ENCODE measurements at places on chromosomes 4 and X. TPM values are rescaled to one million over a fixed set of nuclear protein-coding genes. Genes with fewer than 3 reads are reported as not detected.
A peak's percentile ranks its signal among the peaks of the same experiment; 100 is the strongest.

GRCh38 chr4:86481440-86481839 lies 112.7 kb upstream of the PTPN13 start:
- H3K27me3 ChIP-seq = no peaks in the 10 kb centered on the region
- H3K4me3 ChIP-seq = no peak overlapping the region
- no peaks in the 10 kb centered on the region for H3K4me1 ChIP-seq
- H3K36me3 ChIP-seq = no peaks in the 10 kb centered on the region
- no peak overlapping the region for H3K27ac ChIP-seq

DNA sequence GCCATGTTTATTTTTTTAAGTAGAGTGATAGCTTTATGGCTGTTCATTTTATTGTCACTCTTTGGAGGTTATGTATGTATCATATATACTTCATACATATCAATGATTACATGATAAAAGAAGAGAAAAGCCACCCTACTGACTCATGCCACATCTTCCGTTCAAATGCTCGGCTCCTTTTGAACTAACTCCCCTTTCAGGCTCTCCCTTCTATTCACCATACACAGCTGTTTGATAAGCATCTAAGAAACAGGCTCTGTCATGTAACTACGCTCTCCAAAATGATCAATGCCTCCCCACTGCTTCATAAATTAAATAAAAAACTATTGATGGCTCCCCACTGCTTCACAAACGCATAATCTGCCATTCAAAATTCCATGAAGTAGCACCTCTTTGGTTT lies 89.4 kb downstream of the SEL1L3 start:
- no peak for DNase-seq
- H3K27me3 ChIP-seq = no peaks in the 10 kb centered on the region
- peaks cover 54% of the 10 kb centered on the region for H3K36me3 ChIP-seq
- peak overlapping the region; percentile 41 for H3K27ac ChIP-seq
- H3K4me3 ChIP-seq = no peak overlapping the region

GRCh38 chrX:150291014-150291413 lies 72.1 kb upstream of the MAMLD1 start:
- no peak overlapping the region for H3K4me3 ChIP-seq
- peak; percentile 13 for DNase-seq
- no peaks in the 10 kb centered on the region for H3K36me3 ChIP-seq
- H3K4me1 ChIP-seq = no peaks in the 10 kb centered on the region

GRCh38 chr4:7434766-7435150 lies at the start of gene PSAPL1:
Gene PSAPL1, minus strand, starts transcription at chr4:7434930. Its CDS starts 51 bp downstream, at chr4:7434879.
- H3K27ac ChIP-seq = no peak within 1 kb of the TSS
- no peak within 1 kb of the TSS for H3K4me3 ChIP-seq
- H3K27me3 ChIP-seq = peaks cover 23% of the 10 kb centered on the region
- peak; percentile 71 for DNase-seq

DNA sequence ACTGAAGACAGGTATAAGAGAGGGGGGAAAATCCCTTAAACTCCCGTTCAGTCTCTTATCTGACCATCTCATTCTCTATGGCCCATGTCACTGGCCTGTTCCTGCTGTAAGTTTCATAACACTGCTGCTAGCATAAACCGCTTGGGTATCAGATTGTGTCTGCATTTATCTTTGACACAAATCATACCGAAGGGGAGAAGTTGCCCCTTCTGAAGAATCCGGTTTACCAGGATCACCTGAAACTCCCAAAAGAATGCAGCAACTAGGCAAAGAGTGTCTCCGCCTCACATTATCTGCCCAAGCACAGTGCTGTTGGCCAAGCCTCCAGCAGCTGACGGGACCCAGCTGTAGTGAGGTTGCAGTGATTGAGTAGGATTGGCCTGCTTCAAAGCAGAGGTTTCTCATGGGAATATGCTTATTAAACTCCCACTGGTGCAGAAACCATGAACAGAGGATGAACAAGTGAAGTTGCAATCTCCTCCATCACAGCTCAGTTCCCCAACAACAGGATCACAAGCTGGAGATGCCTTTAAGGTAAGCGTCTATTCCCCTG lies 71.3 kb upstream of the PUDP start:
- DNase-seq = no peak
- H3K4me3 ChIP-seq = no peak overlapping the region
- H3K4me1 ChIP-seq = no peaks in the 10 kb centered on the region
- no peak overlapping the region for H3K27ac ChIP-seq
- no peaks in the 10 kb centered on the region for H3K36me3 ChIP-seq

DNA sequence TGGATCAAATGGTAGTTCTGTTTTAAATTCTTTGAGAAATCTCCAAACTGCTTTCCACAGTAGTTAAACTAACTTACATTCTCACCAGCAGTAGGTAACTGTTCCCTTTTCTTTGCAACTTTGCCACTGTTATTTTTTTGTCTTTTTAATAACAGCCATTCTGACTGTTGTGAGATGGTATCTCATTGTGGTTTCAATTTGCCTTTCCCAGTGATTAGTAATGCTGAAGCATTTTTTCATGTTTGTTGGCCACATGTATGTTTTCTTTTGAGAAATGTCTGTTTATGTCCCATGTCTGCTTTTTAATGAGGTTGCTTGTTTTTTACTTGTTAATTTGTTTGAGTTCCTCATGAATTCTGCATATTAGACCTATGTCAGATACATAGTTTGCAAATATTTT lies 198.8 kb downstream of the RAB28 start:
- H3K36me3 ChIP-seq = no peaks in the 10 kb centered on the region
- H3K4me3 ChIP-seq = no peak overlapping the region
- H3K27me3 ChIP-seq = no peaks in the 10 kb centered on the region
- no peaks in the 10 kb centered on the region for H3K4me1 ChIP-seq
- DNase-seq = no peak

DNA sequence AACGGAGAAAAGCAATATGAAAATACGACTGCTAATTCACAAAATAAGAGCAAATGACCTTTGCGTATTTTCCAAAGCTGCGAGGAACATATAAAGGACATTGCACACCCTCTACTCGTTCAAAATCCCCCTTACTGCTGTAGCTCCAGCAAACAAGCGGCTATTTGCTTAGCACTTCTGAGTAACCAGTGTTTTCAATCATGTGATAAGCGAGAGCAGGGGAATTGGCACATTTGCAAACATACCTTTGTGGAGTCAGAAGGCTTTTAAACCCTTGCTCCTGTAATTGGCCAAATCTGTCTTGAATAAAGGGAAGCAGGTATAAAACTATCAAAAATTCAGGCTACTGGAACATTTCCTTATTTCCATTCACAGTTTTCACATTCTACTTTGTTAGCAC lies 610.2 kb downstream of the UBE2NL start:
- no peak overlapping the region for H3K27ac ChIP-seq
- H3K27me3 ChIP-seq = no peaks in the 10 kb centered on the region
- H3K4me3 ChIP-seq = no peak overlapping the region
- no peak for DNase-seq
- no peaks in the 10 kb centered on the region for H3K4me1 ChIP-seq

DNA sequence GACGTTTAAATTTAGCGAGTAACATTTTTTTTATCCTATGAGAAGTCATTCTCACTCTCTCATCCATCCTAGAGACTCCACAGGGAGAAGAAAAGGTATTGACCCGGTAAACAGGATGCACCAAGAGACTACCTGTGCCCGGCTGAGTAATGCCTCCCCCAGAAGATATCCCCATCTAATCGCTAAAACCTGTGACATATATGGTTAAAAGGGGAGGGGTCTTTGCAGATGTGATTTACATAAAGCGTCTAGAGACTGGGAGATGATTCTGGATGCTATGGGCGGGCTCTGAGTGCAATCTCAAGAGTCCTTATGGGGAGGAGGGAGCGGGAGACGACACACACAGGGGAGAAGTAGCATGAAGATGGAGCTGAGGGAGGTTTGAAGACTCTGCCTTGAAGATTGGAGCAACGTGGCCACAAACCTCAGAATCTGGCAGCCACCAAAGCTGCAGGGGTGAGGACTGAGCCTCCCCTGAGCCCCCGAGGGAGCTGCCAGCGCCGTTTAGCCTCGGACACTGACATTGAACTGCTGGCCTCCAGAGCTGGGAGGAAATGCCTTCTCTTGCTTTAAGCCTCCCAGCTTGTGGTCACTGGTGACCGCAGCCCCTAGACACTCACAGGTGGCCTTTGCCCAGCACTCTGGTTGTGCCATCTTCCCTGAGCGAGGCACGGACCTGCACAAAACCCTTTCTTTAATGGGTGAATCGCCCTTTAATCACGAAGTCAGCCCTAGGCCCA lies 11.2 kb downstream of the ABLIM2 start:
- H3K27ac ChIP-seq = no peak overlapping the region
- H3K4me3 ChIP-seq = no peak overlapping the region
- H3K4me1 ChIP-seq = no peaks in the 10 kb centered on the region
- H3K36me3 ChIP-seq = no peaks in the 10 kb centered on the region
- peaks cover 27% of the 10 kb centered on the region for H3K27me3 ChIP-seq

NEXMIF gene
- not detected for total RNA-seq

- no peaks in the 10 kb centered on the region for H3K4me1 ChIP-seq
- H3K27ac ChIP-seq = no peak overlapping the region
- no peak overlapping the region for H3K4me3 ChIP-seq
- no peak for DNase-seq
- H3K27me3 ChIP-seq = no peaks in the 10 kb centered on the region
Observed at GRCh38 chrX:66602381-66602938, 36.4 kb downstream of the EDA2R start.

GRCh38 chr4:7863911-7864681 lies 75.6 kb downstream of the AFAP1 start:
- peaks cover 16% of the 10 kb centered on the region for H3K36me3 ChIP-seq
- DNase-seq = no peak
- peaks cover 6% of the 10 kb centered on the region for H3K4me1 ChIP-seq
- no peak overlapping the region for H3K4me3 ChIP-seq

DNA sequence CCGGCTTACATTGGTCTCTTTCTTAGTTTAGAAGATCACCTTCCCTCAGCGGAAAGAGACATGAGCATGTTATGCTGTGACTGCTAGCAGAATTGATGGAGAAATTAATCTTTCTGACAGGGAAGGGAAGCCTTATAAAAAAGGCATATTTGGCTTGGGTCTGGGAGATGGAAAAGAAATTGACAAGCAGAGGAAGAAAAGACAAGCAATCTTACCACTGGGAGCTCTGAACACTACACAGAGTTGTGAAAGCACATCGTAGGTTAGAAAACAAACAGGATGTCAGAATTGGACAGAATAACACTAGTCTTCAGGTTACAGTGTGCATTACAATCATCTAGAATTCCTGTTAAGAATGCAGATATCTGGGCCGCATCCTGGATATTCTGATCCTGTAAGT lies 1493.8 kb upstream of the IGFBP7 start:
- no peaks in the 10 kb centered on the region for H3K27me3 ChIP-seq
- H3K4me1 ChIP-seq = no peaks in the 10 kb centered on the region
- no peak overlapping the region for H3K27ac ChIP-seq
- H3K4me3 ChIP-seq = no peak overlapping the region

- no peaks in the 10 kb centered on the region for H3K4me1 ChIP-seq
- no peak for DNase-seq
- H3K27ac ChIP-seq = no peak overlapping the region
- H3K27me3 ChIP-seq = no peaks in the 10 kb centered on the region
- no peak overlapping the region for H3K4me3 ChIP-seq
Observed at GRCh38 chr4:152831416-152831815, 51.7 kb downstream of the ARFIP1 start.

- H3K27me3 ChIP-seq = no peaks in the 10 kb centered on the region
- no peaks in the 10 kb centered on the region for H3K36me3 ChIP-seq
- H3K4me3 ChIP-seq = no peak overlapping the region
- H3K4me1 ChIP-seq = peaks cover 26% of the 10 kb centered on the region
- peak overlapping the region; percentile 36 for H3K27ac ChIP-seq
- DNase-seq = peak; percentile 11
Observed at GRCh38 chr4:107279733-107280132, 243.6 kb upstream of the DKK2 start.

DRD5 gene
- total RNA-seq = not detected

GRCh38 chr4:94168321-94168720 lies 39.3 kb upstream of the SMARCAD1 start:
- H3K36me3 ChIP-seq = no peaks in the 10 kb centered on the region
- H3K27me3 ChIP-seq = no peaks in the 10 kb centered on the region
- H3K4me1 ChIP-seq = no peaks in the 10 kb centered on the region

JADE3 gene
- 17.0 TPM for total RNA-seq

DNA sequence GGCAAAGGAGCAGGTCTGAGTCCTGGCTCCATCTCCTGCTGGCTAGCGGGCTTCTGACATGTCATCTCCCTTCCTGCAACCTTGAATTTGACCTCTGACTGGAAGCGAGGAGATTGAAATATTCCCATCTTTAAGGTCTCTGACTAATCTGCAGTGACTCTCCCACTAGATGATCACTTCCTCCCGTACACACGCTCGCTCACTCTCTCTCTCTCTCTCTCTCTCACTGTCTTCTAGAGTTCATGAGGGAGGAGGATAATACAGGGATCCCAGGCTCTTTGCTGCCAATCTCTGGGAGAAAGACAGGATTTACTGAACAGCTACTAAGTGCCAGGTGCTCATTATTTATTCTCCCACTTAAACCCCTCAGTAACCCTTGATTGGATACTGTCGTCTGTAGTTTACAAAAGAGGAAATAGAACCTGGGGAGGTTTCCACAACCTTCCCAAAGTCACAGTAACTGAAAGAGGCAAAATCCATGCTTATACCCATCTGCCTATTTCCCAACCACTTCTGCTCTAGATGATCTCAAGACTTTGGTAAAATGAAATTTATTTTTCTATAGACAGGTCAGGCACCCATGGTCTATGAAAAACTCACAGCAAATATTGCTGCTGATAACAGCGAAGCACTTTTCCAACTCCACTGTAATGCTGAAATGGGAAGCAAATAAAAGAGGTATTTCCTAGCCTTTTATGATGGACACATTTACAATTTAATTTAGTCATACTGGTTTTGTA lies 193.5 kb upstream of the C1QTNF7 start:
- peaks cover 13% of the 10 kb centered on the region for H3K27me3 ChIP-seq
- no peak overlapping the region for H3K27ac ChIP-seq
- DNase-seq = no peak
- H3K4me3 ChIP-seq = no peak overlapping the region
- H3K4me1 ChIP-seq = no peaks in the 10 kb centered on the region

ANKRD37 gene
- 4.4 TPM for total RNA-seq

- no peak for DNase-seq
- H3K4me3 ChIP-seq = no peak overlapping the region
- no peaks in the 10 kb centered on the region for H3K36me3 ChIP-seq
- H3K27ac ChIP-seq = no peak overlapping the region
Observed at GRCh38 chr4:7391637-7392437, 42.9 kb downstream of the PSAPL1 start.

DNA sequence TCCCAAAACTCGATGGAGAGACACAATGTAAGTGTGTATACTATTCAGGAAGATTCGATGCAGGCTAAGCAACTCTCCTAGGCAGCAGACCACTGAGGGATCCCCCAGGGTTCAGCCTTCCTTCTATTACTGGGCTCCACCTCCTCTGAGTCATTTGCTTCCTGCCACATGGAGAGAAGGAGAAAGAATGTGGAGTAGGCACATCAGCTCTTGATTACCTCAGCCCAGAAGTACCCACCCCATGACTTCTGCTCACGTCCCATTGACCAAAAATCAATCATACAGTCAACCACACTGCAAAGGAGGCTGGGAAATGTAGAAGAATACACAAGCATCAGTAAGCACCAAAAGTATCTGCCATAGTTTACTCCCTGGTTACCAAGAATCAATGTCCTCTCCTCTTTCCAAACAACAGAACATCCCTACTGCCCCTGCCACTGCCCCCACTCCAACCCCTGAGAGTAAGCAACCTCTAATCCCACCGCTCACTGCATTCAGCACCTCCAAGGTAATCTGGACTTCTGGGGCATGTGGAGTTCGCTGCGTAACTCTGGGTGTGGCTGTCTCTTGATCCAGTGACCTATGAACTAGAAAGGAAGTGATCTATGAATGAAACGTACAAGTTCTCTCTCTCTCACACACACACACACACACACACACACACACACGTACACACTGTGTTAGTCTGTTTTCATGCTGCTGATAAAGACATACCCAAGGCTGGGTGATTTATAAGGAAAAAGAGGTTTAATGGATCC lies 91.2 kb upstream of the C1QTNF7 start:
- peak; percentile 0 for DNase-seq
- peaks cover 10% of the 10 kb centered on the region for H3K27me3 ChIP-seq
- peak overlapping the region; percentile 19 for H3K27ac ChIP-seq
- no peaks in the 10 kb centered on the region for H3K36me3 ChIP-seq
